Activated naive CD4-positive, alpha-beta T cell treated with anti-CD3 and anti-CD28 coated beads, Interleukin-2, amount 10 ng/mL, durations not matched to agents 7 days and 5 days (primary cell): ENCODE measurements at places on chromosomes 4 and X.

DNA sequence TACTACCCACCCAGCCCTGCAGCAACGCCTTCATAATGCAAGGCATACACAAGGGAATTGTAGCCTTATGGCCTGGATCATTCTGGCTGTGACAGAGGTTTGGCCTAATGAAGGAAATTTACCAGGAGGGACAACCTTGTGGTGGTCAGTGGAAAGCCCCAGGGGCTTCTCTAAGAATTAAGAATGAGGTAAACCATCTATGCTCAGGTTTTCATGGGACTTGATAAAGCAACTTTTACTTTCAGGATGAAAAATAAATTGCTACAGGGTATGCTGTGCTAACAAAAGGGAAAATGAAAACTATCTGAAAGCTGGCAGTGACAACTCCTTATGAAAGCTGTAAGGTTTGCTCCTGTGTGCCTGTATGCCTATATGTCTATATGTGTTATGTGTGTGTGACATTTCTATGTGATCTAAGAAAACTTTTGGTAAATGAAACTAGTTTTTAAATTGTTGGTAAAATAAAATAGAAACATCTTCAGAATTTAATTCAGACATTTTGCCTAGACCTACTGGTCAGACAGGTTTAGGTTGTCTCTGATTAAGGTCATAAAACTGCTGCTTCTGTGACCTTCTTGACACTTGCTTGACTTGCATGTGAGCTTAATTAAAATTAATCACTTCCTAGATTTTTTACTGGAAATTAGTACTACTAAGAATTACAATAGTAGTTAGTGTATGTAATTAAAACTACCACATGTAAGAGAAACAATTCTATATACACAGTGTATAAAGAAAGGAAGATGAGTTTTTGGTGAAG is 19.9 kb upstream of the TXK start:
- no peak for DNase-seq

- no peak for DNase-seq
These were observed 647.2 kb upstream of the FRG1 start for GRCh38 chr4:189293459-189293858.

- no peak for DNase-seq
These were observed 28.9 kb upstream of the MTMR1 start for GRCh38 chrX:150664290-150664689.

GRCh38 chrX:131704136-131704695 is 160.3 kb downstream of the OR13H1 start:
- no peak for DNase-seq

GRCh38 chrX:105646592-105647372 is 175.6 kb upstream of the NRK start:
- DNase-seq: no peak

DNA sequence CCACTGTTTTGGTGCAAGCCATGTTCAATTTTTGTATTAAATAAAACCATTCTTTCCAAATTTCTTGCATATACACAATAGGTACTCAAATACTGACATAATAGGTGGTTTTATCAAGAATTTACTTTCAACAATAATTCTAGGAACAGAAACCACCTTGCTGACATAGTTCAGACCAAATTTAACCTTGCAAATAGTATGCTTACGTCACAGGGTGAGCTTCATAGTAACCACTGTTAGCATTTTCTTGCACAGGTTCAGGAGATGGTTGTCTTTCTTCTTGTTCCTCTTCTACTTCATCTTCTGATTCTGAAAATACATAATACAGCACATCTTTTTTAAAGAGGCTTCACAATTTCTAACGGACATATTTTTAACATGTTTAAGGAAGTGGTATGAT is 17.6 kb downstream of the G3BP2 start:
- DNase-seq: no peak

- DNase-seq: no peak
These were observed 306.1 kb upstream of the FAM241A start for GRCh38 chr4:111839141-111839540.

DNA sequence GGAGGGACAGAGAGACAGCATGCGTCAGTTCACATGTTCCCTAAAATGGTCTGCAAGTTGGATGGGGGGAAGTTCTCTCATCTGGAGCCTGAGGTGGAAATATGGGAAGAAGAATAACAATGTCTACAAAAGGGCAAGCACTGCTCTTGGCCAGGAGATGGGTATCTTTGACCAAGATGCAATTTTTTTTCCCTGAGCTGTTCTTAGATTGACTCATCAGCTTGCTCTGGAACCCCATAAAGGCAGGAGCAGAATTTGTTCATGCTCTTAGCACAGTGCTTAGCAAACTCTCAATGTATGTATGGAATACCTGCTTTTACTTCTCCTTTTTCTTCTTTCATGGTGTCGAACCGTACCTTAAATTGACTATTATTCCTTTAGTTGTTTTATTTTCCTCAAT is 90.5 kb upstream of the ZNF827 start:
- DNase-seq: no peak

GRCh38 chrX:55342533-55343501 is 78.1 kb upstream of the PAGE3 start:
- DNase-seq: peak; percentile 68

DNA sequence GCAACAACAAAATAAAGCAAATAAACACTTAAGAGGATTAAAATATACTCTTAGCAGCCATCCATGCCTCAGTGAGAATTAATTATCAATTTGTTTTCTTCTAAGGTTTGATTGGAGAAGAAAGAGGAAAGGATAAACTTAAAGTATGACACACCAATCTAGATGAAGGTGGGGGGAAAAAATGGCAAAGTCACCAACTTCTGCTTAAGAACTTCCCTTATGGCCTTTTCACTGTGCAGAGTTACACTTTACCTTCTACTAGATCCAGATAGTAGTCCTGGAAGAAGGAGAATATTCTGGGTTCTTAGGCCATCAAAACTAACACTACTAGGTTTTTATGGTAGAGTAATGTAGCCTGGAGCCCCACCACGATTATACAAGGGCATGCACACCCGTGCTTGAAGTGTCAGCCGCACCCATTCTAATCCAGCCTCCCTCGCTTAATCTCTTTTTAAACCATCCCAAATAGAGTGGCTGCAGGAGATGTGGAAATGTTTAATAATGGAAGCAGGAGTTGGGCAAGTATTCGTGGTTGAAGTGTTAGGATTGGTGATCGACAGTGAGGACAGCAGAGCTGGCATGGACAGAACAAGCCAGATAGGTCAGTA is 14.1 kb downstream of the ENPEP start:
- DNase-seq: no peak

- DNase-seq: no peak
These were observed 144.9 kb downstream of the SPANXA1 start for GRCh38 chrX:141439651-141440050.

DNA sequence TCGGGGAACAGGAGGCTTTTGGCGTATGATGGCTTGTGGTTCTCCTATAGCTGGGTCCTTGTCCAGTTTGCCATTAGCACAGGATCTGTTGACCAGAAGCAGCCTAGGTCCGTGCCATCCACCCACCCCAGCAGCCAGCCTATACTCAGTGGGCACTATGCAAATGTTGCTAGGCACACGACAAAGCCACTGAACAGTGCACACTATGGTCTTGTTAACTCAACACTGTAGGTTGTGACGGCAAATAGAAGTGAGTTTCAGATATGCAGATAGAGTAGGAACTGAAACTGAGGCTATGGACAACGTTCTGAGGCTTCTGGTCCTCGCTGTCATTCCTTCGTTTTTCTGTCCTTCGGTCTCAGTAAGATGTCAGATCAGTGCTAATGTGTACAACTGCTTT is 541.3 kb upstream of the TENM3 start:
- no peak for DNase-seq

GRCh38 chr4:68865188-68865638 is 49.4 kb downstream of the UGT2B10 start:
- DNase-seq: no peak

GRCh38 chrX:16429406-16429805 is 220.6 kb upstream of the S100G start:
- no peak for DNase-seq

GRCh38 chr4:11397819-11398610 is 30.7 kb downstream of the HS3ST1 start:
- no peak for DNase-seq
